ENCODE measurements at places on chromosomes 3 and 15.

DNA sequence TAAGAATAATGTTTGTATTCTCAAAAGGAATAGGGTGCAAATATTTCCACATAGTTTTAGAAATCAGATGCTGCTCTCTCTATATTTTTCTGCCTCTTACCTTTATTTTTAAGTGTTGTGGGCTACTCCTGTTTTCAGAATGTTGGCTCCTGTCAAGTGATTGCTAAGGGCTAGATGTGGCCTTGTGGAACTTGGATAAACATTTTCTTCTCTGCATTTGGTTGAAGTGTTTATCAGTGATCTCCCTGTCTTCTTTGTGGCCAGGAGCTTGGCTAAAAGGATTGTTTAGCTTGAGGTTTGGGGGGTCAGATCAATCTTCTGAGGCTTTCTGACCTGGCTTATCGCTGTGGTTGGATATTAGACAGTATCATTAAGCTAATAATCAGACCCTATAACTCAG lies 112.6 kb downstream of the TCF12 start:
- no peak for DNase-seq

- DNase-seq: no peak
Measured at GRCh38 chr3:78978037-78978436, 789.8 kb downstream of the ROBO1 start.

DNA sequence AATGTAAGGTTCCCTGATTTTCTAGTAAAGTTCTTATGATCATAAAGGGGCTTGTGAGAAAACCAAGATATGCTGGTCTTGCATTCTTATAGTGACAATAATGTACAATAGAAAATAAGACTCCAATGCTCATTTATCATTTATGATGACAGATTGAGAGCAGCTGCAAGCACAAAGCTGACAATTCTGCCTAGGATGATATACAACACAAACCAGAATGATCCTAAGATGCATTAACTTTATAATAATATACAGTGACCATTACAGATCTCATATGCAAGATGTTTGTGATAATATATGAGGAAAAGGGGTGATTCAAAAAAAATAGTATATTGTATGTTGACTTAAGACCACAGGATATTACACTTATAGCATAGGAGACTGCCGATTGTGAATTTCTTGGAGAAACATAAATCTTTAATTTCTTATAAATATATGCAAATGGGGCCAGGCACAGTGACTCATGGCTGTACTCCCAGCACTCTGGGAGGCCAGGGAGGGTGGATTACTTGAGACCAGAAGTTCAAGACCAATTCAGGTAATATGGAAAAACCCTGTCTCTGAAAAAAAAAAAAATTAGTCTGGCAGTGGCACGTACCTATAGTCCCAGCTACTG lies 387.0 kb downstream of the ZBBX start:
- DNase-seq: no peak

GRCh38 chr3:102511639-102512038 lies 76.8 kb downstream of the ZPLD1 start:
- DNase-seq: no peak

GRCh38 chr3:44722103-44722401 lies 7.4 kb upstream of the ZNF501 start:
- DNase-seq: no peak

DNA sequence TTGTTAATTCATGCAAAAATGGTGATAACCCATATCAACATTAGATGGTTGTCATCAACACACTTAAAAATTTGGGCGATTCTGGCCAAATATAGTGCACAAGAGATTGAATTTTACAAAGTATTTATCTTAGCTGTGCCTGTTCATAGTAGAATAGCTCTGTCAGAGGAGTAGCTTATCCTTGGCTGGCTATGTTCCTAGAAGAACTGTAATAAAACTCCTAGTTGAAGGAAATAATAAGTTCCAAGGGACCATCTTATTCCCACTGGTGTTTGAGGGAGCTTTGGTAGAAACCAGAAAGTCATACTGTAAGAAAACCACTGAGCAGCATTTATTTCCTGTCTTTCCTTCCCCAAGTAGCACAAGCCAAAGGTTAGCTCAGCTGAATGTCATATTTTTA lies 201.8 kb downstream of the GRM7 start:
- DNase-seq: no peak

GRCh38 chr3:134810052-134810435 lies 15.0 kb downstream of the EPHB1 start:
- DNase-seq: no peak

DNA sequence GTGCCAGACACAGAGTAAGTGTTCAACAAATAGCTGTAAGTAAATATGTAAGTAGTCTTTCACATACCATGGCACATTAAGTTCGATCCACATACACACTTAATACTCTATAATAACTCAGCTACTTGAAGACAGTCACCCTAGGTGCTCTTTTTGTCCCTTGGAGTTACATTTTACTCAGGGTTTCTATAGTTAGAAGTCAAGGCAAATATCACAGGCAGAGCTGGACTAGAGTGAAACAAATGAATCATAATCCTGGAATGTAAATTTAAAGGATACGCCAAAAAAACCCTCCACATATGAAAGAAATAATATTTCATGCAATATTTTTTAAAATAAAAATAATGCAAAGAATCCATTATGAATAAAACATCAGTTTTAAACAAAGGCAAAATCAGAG lies 461.8 kb downstream of the MAGI1 start:
- DNase-seq: no peak

DNA sequence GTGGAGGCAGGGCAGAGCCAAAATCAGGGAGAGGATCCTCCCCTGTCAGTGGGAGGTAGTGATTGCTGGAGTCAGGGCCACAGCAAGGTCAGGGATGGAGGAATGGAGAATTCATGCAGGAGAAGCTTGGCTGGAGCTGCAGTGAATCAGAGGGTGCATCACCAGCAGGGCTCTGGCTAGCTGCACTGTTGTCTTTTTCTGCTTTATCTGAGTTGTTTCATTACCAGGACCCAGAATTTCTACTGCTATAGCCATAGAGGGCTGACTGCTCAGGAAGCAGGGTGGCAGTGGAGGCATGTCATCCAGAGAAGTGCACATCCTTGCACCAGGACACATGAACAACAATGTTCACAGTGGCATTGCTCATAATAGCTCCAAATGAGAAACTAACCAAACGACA lies 113.5 kb upstream of the GALNT15 start:
- DNase-seq: no peak

DNA sequence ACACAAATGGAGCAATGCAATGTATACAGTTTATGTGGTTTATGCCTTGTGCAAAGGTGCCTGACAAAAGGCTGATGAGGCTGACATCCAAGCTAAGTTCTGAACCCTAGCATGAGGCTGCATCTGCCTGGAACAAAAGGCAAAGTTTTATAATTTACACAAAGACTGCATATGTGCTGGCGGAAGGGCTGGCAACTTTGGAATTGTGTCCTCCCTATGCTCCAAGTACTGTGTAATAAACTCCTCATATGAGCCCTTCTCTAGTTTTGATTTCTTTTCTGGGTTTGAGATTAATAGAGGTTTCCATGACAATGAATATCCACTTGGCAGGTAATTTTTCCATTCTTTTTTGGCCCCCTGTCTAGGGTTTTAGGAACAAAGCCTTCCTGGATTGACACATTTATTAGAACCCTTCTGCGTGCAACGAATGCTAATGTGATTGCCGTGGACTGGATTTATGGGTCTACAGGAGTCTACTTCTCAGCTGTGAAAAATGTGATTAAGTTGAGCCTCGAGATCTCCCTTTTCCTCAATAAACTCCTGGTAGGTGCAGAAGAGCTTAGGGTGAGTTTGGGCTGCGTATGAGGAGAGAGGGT lies 10.8 kb downstream of the PLA1A start:
- no peak for DNase-seq

DNA sequence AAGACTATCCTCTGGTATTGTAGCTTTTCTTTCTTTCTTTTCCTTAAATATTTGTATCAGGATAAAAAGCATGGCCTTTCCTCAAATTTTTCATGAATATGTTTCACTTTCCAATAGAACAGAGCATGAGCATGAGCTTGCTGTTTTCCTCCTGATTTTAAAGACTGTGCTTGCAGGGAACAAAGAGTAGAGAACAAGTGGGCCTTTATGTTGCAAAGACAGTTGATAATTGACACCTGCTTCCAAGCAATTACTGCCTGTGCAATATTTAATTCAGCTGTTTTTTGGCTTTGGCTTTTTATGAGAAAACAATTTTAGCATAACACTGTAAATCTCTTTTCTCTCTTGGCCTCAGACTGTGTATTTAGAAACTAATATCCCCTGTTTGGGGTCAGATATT lies 263.6 kb upstream of the AZI2 start:
- DNase-seq: no peak

DNA sequence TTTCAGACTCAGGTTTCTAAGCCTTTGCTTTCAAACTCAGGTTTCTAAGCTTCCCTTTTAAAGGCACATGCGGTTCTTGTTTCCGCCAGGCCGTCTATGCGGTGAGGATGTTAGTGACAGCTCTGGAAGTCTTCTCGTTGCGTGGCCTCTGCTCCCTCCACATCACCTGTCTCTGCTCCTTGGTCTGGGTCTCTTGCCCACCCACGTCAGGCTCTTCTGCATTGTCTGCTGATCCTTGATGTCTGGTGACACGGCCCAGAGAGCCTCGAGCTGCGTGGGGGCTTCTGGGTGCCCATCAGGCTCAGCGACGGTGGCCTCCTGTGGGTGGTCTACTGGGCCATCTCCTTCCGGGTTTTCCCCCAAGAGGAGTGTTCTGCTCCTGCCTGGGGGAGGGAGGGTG lies 30.5 kb downstream of the KLF13 start:
- no peak for DNase-seq

DNA sequence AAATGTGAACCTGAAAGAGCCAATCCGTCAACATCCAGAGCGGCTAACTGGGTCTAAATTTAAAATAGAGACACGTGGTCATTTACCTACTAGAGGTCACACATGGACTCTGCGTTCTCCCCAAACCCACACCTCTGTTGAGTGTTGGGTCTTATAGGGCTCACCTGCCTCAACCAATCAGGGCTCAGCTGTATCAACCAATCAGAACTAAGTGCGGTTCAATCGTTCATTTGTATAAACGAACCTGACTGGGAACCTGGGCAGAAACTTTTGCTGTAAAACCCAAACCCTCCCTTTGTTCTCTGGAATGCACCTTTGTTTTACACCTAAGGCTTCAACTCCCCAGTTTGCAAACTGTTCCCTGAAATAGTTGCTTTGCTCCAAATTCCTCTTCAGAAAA lies 8.9 kb downstream of the DNAAF4 start:
- no peak for DNase-seq

- DNase-seq: no peak
Measured at GRCh38 chr3:39548282-39548681, 80.8 kb downstream of the MOBP start.

DNA sequence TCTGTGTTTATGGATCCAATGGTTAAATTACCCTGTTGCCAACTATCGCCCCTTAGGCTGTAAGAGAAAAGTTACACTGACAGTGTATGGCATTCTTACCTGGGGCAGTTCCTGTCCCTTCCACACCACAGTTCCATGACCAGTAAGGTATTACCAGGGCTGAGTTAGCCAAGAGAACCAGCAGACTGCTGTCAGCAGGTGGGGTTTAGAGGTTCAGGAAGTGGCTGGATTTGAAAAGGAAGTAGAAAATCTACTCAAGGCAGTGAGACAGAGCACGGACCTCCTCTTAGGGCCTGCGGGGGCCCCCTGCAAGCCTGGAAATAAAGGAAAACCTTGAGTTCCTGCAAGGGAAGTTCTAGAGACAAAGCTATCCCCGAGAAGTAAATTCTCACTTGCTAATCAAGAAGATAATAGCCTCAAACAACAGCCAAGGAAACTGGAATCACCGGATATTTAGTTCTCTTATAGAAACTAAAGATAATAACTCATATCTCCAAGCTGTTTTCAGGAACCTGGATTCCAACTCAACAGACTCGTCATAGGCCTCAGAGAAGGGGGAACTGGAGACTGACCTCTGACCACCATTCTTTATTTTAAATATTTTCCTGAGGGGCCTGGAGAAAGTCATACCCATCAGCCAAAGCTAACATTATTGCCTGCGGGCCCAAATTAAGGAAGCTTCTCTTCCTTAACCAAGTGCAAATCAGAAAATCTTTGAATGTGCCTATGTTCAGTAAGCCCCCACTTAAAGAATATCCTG lies 161.7 kb downstream of the ANXA2 start:
- DNase-seq: no peak

DNA sequence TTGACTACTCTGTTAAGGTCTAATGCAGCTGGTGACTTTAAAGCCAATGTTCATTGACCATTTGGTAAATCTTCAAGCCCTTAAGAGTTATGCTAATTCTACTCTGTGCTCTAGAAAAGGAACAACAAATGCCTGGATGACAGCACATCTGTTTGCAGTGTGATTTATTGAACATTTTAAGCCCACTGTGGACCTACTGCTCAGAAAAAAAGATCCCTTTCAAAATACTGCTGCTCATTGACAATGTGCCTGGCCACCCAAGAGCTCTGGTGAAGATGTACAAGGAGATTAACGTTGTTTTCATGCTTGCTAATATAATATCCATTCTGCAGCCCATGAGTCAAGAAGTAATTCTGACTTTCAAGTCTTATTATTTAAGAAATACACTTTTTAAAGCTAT lies 110.8 kb downstream of the TBC1D5 start:
- DNase-seq: no peak
